Breast epithelium (tissue), 4 donors: ENCODE measurements at places on chromosomes 6 and 20. TPM values are rescaled to one million over a fixed set of nuclear protein-coding genes. Genes with fewer than 3 reads are reported as not detected.

The LMBRD1 gene
- 75.7 TPM for total RNA-seq

The SMAP1 gene
- total RNA-seq = 27.1 TPM

The ZNF831 gene
- total RNA-seq = 1.6 TPM

The KIAA1755 gene
- 2.1 TPM for total RNA-seq

The LAMA4 gene
- total RNA-seq = 54.0 TPM

The SPAG4 gene
- total RNA-seq = 3.4 TPM

The TTBK1 gene
- under 0.01 TPM for total RNA-seq

The HLA-DRB5 gene
- total RNA-seq = 8.8 TPM

The HLA-C gene
- 359 TPM for total RNA-seq

The TUBB2B gene
- 7.3 TPM for total RNA-seq

The PACRG gene
- total RNA-seq = 6.4 TPM

The PEDS1 gene
- total RNA-seq = 12.9 TPM

The MYCT1 gene
- 16.4 TPM for total RNA-seq

The GJA1 gene
- total RNA-seq = 90.1 TPM

The PCSK2 gene
- total RNA-seq = 0.16 TPM

The PTCRA gene
- total RNA-seq = not detected

The PPP1R14C gene
- 3.3 TPM for total RNA-seq

The TMEM151B gene
- not detected for total RNA-seq

The NKAPL gene
- 1.6 TPM for total RNA-seq

The RBPJL gene
- total RNA-seq = not detected

The TAF11 gene
- 17.4 TPM for total RNA-seq

The RBL1 gene
- 10.8 TPM for total RNA-seq

The SMIM13 gene
- total RNA-seq = 6.2 TPM

The OVOL2 gene
- total RNA-seq = not detected

The RPL10A gene
- 2,082 TPM for total RNA-seq

The TBPL1 gene
- total RNA-seq = 15.4 TPM

The LATS1 gene
- 30.2 TPM for total RNA-seq
